Sigmoid colon (tissue), 7 donors: ENCODE measurements at places on chromosomes 6 and 20. TPM values are rescaled to one million over a fixed set of nuclear protein-coding genes. Genes with fewer than 3 reads are reported as not detected.

DNA sequence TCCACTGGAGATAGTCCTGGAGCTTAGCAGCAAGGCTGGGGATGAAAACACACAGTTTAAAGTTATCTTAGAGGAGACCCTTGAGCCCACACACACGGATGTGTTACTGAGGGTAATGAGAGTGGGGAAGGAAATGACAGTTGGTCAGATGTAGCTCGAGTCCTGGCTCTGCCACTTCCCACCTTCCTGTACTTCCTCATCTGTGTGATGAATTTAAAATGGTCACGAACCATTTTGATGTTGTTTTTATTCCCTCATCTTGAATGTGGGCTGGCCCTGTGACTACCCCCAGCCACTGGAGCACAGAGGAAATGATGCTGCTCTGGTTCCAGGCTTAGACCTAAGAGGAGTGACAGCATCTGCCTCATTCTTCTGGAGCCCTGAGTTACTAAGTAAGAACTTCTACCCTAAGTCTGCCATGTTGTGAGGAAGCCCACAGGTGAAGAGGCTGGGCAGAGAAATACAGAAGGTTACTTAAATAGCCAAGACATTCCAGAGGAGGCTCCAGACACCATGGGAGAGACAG lies 141.2 kb downstream of the NRN1 start:
- no peak for DNase-seq
- no peaks in the 10 kb centered on the region for H3K4me1 ChIP-seq
- H3K4me3 ChIP-seq: no peak overlapping the region
- no peaks in the 10 kb centered on the region for H3K27me3 ChIP-seq

GRCh38 chr20:47574616-47575364 lies 73.1 kb downstream of the NCOA3 start:
- H3K27me3 ChIP-seq: no peaks in the 10 kb centered on the region
- H3K27ac ChIP-seq: peak overlapping the region; percentile 64
- no peak overlapping the region for H3K4me3 ChIP-seq

TMEM151B gene
- 0.55 TPM for total RNA-seq

DNA sequence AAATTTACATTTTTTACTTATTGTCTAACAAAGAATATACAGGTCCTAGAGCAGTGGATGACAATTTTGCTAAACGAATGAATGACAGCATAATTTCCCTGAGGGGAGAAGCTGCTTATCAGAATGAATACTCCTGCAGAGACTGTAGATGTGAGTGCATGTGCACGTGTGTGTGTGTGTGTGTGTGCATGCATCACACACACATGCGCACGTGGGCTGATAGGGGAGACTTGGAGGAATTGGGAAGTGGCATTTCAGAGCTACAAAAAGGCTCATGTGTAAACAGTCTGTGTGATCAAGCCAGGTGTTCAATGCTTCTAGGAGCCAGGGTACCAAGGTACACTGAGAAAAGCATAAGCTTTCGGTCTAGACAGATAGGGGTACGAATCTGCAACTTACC lies 93.5 kb upstream of the SASH1 start:
- no peak for DNase-seq
- H3K27me3 ChIP-seq: no peaks in the 10 kb centered on the region
- H3K4me1 ChIP-seq: peaks cover 7% of the 10 kb centered on the region
- H3K4me3 ChIP-seq: no peak overlapping the region
- H3K27ac ChIP-seq: no peak overlapping the region

DNA sequence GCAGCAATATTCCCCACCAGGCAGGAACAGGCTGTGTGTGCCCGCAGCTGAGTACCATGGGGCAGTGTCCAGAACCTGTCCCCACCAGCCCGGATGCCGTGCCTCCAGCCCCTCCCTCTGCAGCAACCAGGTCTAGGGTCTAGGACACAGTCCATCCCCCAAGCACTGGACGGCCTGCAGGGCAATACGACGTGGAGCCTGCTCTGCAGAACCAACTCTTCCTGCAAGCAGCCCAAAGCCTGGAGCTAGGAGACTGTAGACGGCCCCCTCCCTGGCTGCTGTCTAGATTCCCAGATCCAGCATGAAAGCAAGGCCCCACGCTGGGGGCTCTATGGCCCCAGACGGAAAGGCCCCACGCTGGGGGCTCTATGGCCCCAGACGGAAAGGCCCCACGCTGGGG lies 128.2 kb upstream of the AFDN start:
- no peaks in the 10 kb centered on the region for H3K36me3 ChIP-seq
- H3K27me3 ChIP-seq: no peaks in the 10 kb centered on the region
- peak; percentile 58 for DNase-seq
- no peaks in the 10 kb centered on the region for H3K4me1 ChIP-seq

GRCh38 chr20:12093057-12093796 lies 175.5 kb downstream of the BTBD3 start:
- no peaks in the 10 kb centered on the region for H3K27me3 ChIP-seq
- no peak overlapping the region for H3K27ac ChIP-seq
- DNase-seq: no peak
- no peak overlapping the region for H3K4me3 ChIP-seq
- no peaks in the 10 kb centered on the region for H3K4me1 ChIP-seq

DNA sequence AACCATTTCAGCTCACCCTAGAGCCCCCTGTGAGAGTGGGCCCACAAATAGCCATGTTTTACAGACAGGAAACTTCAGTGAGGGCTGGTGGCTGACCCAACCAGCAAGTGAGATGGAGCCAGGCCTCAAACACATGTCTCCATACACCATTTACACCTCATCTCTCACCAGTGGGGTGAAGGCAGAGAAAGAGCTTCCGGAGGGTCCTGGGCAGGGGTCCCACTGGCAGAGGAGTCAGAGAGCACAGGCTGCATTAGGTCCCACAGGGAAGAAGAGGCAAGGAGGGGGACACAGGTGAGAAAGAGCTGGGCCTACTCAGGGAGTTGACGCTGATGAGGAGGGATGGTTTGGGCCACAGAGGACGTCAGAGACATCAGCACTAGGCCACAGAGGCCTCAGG lies 172.6 kb downstream of the VEGFA start:
- no peaks in the 10 kb centered on the region for H3K27me3 ChIP-seq
- peak; percentile 28 for DNase-seq

- no peak for DNase-seq
- H3K4me3 ChIP-seq: no peak overlapping the region
- peak overlapping the region; percentile 93 for H3K27ac ChIP-seq
- H3K36me3 ChIP-seq: no peaks in the 10 kb centered on the region
Measured at GRCh38 chr20:50188879-50189680, 1.6 kb upstream of the CEBPB start.

- no peaks in the 10 kb centered on the region for H3K27me3 ChIP-seq
- DNase-seq: peak; percentile 28
- H3K4me3 ChIP-seq: no peak overlapping the region
- H3K4me1 ChIP-seq: peaks cover 55% of the 10 kb centered on the region
- H3K27ac ChIP-seq: peak overlapping the region; percentile 98
Measured at GRCh38 chr6:154500769-154501577, 9.5 kb downstream of the CNKSR3 start.

GRCh38 chr6:158514176-158514575 lies 45.7 kb upstream of the TMEM181 start:
- H3K4me1 ChIP-seq: peaks cover 14% of the 10 kb centered on the region
- no peak for DNase-seq
- H3K36me3 ChIP-seq: no peaks in the 10 kb centered on the region

RIPOR3 gene
- 15.7 TPM for total RNA-seq

SLC22A3 gene
- 26.3 TPM for total RNA-seq

- H3K27ac ChIP-seq: no peak overlapping the region
- peaks cover 8% of the 10 kb centered on the region for H3K4me1 ChIP-seq
- H3K36me3 ChIP-seq: no peaks in the 10 kb centered on the region
- DNase-seq: no peak
- no peak overlapping the region for H3K4me3 ChIP-seq
Measured at GRCh38 chr6:33762713-33763112, 16.0 kb upstream of the IP6K3 start.

- H3K27me3 ChIP-seq: no peaks in the 10 kb centered on the region
- no peak for DNase-seq
- peaks cover 6% of the 10 kb centered on the region for H3K4me1 ChIP-seq
Measured at GRCh38 chr6:117607511-117607910, 5.2 kb upstream of the GOPC start.

DNA sequence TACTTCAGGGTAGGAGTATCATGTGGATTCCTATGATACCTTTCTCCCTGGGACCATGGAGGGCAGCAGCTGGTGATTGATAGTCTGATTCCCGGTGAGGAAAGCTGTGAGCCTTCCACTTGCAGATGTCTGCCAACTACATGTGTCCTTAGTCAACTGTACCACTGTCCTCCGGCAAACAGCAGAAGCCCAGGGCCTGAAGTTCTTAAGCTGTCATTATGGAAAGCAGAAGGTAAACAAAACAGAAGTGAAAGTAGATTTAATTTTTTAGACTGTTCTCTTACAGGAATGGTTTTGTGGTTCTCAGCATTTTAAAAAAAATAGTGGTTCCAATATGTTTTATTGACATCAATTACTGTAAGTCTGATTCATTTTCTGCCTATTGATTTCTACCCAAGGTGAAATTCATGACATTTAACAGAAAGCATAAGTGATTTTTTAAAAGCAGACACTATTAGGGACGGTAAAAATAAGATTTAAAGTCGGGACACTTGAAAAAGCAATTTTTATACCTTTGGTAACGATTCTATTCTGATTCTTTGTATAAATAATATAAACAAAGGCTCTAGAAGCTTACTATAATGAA lies 36.6 kb downstream of the PTPN1 start:
- H3K4me1 ChIP-seq: peaks cover 45% of the 10 kb centered on the region
- H3K36me3 ChIP-seq: no peaks in the 10 kb centered on the region
- no peaks in the 10 kb centered on the region for H3K27me3 ChIP-seq
- no peak overlapping the region for H3K4me3 ChIP-seq

GRCh38 chr6:105994591-105995390 lies 91.3 kb upstream of the PRDM1 start:
- peaks cover 35% of the 10 kb centered on the region for H3K4me1 ChIP-seq
- H3K27me3 ChIP-seq: peaks cover 100% of the 10 kb centered on the region
- H3K27ac ChIP-seq: peak overlapping the region; percentile 26
- H3K4me3 ChIP-seq: peak overlapping the region; percentile 50
- no peaks in the 10 kb centered on the region for H3K36me3 ChIP-seq
- DNase-seq: peak; percentile 69

FRS3 gene
- 4.7 TPM for total RNA-seq

SERPINB1 gene
- 19.6 TPM for total RNA-seq

DNA sequence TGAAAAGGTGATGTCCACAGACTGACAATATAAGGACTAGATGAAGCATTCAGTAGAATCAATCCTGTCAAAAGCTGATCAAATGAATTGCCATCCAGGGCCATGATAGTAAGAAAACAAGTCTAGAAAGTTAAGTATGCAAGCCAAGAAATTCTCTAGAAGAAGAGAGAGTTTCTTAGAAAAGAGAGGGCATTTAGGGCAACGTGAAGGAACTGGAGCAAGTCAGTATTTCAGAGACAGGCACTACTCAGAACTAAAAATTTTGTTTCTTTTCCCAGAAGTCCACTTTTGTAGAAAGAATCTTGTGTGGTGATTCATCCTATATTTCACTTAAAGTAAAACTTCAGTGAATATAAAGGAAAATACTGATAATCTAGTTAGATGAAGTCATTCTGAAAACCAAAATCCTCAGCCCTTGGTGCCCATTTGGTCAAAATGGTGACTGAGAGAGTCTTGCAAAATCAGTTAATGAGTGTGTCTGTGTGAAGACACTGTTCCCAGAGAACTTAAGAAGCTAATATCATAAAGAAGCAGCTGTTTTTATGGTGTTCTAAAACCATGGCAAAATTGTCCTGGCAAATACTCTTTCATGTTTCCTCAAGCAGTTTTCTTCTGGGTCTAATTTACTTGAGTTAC lies 82.2 kb downstream of the COL19A1 start:
- H3K4me3 ChIP-seq: no peak overlapping the region
- no peaks in the 10 kb centered on the region for H3K4me1 ChIP-seq
- no peak overlapping the region for H3K27ac ChIP-seq
